ENCODE measurements at places on chromosomes 7 and 10.

- DNase-seq = no peak
Observed at GRCh38 chr7:100720671-100721504, 620 bp downstream of the EPO start.

DNA sequence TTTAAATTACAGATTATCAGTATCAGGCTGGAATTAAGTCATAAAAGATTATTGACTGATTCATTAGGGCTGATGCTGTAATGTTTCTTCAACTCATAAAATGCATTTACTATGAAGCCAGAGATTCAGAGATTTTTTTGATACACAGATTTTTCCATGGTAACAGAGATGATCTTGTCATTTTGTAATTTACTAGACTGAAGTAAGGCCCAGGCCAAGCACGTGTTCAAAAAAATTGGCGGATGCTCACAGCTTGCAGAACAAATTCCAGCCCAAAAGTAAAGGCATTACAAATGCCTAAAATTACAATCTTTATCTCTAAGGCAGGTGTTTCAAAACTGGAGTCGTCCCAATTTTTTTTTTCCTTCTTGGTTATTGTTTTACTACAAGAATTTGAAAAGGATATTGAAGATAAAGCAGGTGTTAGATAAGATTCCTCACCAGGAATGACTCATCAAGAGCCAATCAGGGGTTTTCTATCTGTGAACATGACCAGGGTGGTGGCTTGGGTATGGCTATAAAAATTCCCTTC is 78.4 kb upstream of the MEOX2 start:
- no peak for DNase-seq

DNA sequence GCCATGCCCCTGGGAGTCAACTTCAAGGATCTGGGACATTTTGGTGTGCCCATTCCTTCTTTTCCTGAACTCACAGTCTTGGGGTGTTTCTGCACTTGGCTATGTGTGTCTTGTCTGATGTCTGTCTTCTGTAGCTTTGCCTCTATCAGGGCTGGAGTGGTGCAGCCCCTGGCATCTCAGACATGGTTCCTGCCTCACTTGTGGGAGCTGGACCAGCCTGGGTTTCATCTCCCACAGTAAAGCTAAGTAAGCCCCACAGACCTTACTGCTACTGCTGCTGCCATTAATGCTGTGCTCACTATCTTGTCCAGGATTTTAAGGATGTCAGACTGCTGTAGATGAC is 59.0 kb downstream of the ADCYAP1R1 start:
- no peak for DNase-seq

DNA sequence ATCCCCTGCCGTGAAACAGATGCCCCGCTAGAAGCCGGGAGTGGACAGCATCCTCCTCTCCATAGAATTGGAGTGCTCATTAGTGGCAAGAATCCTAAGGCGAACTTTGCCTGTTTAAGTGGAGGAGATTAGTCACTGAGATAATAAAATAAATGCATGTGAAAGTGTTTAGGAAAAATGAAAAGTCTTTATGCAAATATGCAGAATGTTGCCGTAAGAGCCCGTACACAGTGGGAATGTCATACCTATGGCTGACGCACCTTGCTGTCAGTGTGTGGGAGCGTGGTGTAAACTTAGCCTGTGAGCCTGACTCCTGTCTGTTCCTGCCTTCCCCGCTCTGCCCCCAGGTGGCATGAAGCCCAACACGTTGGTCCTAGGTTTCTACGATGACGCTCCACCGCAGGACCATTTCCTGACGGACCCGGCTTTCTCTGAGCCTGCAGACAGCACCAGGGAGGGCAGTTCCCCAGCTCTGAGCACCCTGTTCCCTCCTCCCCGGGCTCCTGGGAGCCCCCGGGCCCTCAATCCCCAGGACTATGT is 1.7 kb upstream of the TRIP6 start:
- no peak for DNase-seq

DNA sequence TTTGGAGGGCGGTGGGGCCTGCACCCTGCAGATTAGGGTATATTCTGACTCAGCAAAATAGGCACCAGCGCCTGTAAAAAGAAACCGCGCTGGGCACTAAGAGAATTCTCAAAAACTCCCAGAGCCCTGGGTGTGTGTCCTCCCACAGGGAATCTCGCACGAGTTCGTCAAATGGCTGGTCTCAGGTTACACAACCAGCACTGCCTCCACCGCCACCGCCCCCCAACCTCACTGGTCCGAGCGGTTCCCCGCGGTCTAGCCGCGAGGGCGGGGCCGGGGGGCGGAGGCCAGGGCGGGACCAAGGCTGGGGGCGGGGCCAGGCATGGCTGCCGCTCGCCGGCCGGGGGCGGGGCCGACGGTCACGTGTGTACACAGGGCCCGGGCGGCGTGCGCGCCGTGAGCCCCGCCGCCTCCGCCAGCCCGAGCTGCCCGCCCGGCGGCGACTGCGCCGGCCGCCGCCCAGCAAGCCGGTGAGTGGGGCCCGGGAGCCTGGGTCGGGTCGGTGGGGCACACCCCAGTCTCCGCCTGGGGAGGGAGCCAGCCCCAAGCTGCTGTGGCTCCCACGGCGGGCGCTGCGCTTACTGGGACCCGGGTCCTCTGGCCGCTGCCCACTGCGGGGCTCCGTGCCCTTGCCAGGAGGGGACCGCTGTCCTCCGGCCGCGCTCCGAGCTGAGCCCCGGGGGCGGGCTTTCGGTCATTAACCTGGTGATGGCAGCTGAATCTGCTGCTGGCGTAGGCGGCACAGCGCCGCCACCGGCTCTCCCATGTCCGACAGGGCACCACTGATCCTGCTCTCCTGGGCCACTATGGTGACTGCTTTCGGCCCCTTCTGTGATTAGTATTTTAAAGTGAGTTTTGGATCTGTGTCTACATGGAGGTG is at the start of gene GPR146:
GPR146 (plus strand) TSS at position 358 of the 880 bp plus-strand sequence. CDS start 12,970 bp downstream, outside the sequence.
- peak; percentile 98 for DNase-seq

- no peak for DNase-seq
Observed at GRCh38 chr10:33746836-33747268, 412.4 kb upstream of the NRP1 start.

DNA sequence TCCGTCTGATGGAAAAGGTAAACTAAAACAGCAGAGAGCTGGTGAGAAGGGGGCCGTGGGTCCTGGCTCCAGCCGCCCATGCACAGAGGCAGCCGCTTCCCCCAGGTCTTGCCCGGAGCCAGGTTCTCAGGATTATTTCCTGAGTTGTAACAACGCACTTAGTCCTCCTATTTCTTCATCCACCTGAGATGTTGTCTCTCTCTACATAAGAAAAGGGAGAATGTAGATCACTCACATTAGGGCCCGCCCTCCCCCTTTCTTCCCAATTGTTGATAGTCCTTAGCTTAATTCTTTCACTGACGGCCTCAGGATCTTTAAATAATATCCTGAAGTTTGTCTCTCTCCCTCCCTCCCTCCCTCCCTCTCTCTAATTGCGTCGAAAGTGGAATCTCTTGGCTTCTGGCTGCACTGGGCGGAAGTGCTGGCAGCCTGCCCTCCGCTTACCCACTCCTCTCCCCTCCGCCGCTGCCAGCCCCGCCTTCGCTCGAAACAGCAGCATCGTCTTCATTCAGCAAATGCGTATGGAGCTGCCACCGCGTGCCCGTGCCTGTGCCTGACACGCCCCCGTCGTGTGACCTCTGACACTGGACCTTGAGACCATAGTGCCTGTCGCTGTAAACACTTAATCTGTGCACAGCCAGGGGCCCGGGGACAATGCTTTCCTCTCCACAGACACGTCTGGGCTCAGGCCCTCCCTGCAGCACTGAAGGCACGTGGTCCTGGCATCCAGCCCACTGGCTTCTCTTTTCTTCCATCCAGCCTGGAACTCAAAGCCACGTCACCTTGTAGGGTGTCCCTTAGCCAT is 174.5 kb upstream of the PPP2R2D start:
- peak; percentile 78 for DNase-seq

GRCh38 chr7:20114468-20114867 is 102.7 kb downstream of the MACC1 start:
- DNase-seq = no peak

DNA sequence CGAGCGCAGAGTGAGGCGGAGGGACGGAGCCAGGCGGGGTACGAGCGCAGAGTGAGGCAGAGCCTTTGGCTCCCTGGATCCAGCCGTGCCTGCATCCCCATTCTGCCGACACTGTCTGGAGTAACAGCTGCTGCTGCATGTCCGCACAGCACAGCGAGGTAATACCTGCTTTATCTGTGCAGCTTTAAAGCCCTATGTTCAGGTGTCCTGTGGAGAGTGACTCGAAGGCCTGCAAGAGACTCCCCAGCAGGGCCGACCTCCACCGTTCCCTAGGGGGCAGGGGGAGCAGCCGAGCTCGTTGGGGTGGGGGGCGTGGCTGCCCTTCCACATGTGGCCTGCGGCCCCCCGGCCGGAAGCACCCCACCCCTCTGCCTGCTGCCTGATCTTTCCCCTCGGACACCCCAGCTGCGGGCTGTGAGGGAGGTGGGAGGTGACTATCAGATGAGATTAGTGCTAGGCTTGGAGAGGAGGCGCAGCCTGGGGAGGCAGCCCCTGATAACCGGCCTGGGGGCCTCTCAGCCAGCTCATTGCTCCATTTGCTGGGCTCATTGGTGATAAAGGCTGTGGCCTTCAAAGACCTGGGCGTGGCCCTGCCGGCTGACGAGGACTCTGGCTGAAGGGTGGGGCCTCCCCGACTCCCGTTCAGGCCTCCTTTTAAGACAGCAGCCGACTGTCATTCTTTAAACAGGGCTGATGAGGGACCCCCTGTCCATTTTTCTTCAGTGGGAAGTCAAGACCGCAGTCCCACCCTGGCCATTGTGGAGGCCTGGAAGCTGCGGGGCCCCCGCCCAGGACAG is 8.0 kb downstream of the VENTX start:
- DNase-seq = no peak

- DNase-seq = no peak
Observed at GRCh38 chr7:70678621-70679251, 453.2 kb upstream of the GALNT17 start.

- DNase-seq = no peak
Observed at GRCh38 chr7:81301815-81302214, 383.0 kb upstream of the SEMA3C start.

DNA sequence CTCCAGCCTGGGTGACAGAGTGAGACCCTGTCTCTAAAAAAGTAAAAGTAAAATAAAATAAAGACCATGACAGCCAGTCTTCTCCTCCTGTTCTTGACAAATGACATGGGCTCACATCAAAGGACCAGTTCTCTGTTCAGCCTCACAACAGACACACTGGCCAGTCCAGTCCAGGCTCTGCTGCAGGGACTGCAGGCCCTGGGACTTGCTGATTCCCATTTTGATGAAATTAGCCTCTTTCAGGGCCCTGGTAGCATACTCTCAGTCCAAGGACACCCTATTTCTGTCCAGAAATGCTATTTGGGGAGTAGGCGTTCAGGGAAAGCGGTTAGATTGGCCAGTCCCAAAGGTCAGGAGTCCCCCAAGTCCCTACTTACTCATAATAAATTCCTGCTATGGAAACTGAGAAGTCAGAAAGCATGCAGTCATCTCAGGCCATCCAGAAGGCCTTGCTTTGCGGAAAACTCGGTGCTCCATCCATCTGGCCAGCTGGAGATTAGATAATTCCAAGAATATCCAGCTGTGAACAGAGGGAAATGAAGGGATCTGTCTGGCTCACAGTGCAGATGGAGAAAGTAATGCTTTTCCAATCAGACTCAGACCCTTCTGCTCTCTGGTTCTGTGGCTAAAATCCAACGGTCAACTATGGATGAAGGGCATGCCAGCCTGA is 74.4 kb downstream of the RAB11FIP2 start:
- peak; percentile 58 for DNase-seq

DNA sequence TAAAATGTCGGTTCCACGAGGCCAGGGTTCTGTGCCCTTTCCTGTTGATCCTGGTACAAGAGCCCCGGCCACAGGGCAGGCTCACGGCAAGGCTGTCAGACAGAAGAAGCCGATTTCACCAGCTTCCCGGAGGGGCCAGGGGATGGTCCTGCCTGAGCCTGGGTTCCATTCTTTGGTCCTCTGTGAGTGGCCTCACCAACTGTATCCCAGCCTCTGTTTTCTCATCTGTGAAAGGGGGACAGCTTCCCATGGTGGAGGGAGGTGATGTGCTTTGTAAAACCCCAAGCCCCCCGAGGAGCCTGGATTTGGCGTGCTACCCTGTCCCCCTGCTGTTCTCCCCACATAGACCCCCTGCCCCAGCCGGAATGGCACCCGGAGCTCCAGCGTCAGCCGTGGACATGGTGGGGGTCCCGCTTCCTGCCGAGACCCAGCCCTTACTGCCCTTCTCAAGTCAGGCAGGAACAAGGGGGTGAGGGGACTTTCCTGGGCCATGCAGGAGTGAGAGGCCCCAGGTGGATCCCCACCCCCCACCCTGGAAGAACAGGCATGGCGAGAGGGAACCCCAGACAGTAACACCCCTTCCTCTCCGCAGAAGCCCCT is 28.3 kb upstream of the ELFN1 start:
- no peak for DNase-seq

GRCh38 chr7:146720195-146720594 is 603.6 kb downstream of the CNTNAP2 start:
- DNase-seq = no peak

GRCh38 chr7:20991544-20991943 is 204.9 kb upstream of the SP8 start:
- no peak for DNase-seq

GRCh38 chr7:151432658-151433521 is 7.1 kb downstream of the CRYGN start:
- DNase-seq = peak; percentile 34

DNA sequence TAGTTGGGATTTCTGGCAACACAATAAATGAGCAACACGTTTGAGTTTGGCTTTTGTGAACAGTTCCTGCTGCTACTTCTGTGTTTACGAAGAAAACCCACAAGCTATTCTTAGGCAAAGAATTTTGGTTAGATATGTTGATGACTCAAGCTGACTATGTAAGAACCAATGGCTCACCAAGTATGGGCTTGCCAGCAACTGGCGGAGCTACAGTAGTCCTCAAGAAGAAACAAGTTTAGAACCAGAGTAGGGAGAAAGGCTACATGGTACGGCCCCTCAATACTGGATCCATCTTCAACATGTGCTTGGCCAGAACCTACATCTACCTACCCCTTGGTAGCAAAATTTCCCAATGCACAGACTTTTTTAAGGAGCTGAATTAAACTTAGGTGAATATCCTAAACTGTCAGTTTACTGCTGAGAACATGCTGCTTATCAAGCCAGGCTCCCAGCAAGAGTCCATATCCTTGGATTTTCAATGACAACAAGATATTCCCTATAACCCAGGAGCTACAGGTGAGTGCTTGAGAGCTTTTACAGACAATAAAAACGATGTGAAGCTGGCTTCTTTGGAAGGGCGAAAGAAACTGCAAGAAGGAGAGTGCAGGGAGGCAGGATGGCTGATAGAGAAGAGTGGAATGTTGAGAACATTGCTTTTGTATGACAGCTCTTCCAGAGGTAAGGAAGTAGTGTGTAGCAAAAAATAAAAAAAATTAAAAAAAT is 74.3 kb upstream of the ASAH2 start:
- no peak for DNase-seq

Measured in right forelimb (tissue), 1 donor.